ENCODE measurements at places on chromosomes 3 and 15.

DNA sequence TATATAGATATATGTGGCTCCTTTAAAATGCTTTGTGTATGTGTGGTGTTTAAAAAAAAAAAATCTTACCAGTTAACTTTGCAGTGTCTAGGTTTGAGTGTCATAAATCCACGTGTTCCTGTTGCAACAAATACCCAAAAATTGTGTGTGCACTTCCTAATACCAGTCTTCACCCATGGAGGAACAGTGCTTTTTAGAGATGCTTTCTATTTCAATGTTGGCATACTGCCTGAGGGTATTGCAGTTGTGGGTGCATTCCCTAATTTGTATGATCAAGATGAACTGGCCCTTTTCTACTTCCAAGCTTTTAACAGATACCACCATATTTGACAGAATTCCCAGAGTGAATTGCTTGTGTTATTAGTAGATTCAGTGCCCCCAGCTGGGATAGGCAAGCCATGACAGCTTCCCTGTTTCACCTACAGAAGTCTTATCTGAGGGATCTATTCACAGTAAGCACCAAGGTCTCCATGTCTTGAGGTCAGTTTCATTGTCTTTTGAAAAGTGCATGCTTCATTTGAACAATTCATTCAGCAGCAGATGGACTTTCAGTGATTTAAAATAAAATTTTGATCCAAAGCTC lies 68.9 kb upstream of the GOLGA6B start:
- peak; percentile 36 for DNase-seq

- no peak for DNase-seq
Observed at GRCh38 chr3:126021224-126021623, 52.2 kb downstream of the ROPN1B start.

DNA sequence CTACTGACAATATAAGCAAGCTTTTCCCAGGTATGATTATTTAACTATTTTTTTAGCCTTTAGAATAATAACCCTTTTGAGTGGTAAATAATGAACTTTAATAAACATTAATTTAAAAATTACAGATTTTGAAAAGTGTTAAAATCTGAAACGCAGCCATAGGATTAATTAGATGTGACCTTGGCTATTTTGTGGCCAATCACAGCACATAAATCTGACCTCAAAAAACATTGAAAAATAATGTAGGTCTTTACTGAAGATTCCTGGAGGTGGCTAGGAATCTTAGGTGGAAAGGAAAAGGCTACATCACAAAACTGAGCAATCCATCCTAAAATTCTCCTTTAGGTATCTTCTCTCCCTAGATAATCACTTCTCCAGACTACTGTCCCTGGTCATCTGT lies 18.1 kb downstream of the SCG3 start:
- no peak for DNase-seq

DNA sequence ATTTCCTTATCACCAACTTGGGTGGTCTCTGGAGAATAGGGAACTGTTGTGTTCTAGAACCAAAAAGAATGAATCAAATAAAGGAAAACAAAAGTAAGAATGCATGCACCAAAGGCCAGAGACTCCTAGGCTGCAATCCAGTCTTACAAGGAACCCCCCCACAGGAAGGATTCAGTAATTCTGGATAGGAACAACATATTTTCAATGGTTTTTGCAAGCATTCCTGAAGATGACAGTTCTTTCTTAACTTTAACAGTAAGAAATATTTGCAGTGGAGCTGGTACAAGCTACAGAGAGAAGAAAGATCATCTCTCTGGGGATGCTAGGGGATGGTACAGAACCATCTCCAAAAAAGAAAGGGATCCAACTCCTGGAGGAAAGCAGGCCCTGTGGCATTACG lies 116.2 kb upstream of the CHRM5 start:
- DNase-seq = no peak

- peak; percentile 49 for DNase-seq
Observed at GRCh38 chr15:28086175-28086703, 12.9 kb downstream of the OCA2 start.

- no peak for DNase-seq
Observed at GRCh38 chr3:34919025-34919424, 720.3 kb upstream of the ARPP21 start.

DNA sequence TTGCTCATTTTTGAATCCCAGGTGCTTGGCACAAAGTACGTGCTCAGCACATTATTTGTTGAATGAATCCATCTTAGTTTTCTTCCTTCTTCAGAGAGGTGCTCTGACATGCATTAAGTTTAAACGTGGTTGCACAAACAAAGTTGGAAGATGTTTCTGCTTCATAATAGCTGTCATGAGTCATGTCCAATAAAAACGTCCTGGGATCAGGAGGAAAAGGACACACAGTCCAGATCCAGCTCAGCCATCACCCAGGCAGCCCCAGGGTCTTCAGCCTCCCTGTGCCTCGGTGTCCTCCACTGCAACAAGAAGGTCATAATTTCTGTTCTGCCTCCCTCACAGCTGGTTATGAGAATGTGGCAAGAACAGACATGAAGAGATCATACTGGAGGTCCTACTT lies 55.4 kb downstream of the CCNL1 start:
- DNase-seq = peak; percentile 79

GRCh38 chr15:90553248-90553745 lies 23.6 kb downstream of the CRTC3 start:
- DNase-seq = peak; percentile 13

DNA sequence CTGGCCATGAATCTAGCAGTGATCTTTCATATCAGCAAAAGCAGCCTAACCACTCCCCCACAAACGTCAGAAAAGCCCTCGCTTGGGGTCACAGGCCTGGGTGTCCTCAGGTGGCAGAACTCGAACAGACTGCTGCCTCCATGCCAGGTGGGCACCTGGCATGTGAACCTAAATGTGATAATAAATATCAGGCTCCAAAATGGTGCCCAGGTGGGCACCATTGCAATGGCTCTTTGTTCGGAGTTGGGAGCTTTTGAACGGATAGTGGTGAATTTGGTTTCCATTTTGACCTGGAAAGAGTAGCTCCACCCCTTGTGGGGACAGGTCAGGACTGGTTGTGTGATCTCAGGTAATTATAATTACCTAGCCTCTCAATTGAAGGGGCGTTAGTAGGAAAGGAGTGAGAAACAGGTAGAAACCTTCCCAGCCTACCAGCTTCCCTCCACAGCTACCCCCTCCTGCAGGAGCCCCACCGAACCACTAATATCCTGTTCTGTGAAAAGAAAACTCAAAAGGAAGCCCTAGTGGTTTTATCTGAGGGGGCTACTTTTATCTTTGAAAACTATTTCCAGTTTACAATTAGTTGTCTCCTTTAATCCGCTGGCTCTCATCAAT lies 18.1 kb downstream of the MYO1E start:
- no peak for DNase-seq

GRCh38 chr3:157388976-157389375 lies 47.7 kb upstream of the PTX3 start:
- DNase-seq = peak; percentile 27

DNA sequence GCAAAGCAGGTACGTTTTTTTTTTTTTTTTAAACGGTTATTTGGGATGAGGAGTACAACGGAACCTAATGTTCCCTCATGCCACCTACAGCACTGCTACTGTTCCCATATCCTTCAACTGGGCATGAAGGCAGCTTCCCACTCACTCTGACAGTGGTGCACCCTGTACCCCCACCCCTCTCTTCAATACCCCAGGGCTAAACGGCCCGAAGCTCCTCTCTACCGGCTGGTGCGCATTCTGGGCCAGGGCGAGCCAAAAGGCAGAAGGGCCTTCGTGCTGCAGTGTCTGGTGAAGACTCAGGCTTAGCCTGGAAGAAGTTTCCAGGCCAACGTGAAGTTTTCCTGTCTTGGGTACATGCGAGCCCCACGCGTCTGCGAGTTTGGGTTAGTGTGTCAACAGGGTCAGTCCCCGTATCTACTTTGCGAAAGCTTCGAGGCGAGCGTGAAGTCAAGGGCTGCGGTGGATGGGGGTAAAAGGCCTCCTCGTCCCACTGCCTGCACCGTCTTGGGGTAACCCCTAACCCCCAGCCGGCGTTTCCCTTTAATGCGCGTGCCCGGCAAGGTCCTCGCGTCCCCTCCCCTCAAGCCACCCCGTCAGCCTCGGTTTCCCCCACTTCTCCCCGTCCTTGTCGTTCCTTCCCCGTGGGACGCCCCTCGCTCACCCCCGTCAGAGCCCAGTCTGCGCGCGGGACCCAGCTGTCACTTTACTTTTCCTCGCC lies 765 bp upstream of the UBE2E2 start:
- DNase-seq = no peak

DNA sequence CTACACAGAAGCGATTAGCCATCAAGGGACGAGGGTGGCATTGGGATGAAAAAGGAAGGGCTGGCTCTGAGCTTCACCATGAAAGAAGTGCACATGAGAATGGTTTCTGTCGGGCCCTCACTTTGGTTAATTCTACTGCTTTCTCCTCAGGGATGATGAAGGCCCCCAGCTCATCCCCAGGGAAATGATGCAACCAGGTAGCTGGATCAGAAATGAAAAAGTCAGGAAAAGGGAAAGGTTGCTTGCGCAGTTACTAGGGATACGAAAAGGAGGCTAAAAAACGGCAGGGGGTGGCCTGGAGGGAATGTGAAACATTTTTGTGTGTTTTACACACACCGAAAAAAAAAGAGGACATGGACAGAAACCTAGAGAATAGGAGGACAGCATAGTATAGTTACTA lies 1.4 kb upstream of the SLC27A2 start:
- no peak for DNase-seq

DNA sequence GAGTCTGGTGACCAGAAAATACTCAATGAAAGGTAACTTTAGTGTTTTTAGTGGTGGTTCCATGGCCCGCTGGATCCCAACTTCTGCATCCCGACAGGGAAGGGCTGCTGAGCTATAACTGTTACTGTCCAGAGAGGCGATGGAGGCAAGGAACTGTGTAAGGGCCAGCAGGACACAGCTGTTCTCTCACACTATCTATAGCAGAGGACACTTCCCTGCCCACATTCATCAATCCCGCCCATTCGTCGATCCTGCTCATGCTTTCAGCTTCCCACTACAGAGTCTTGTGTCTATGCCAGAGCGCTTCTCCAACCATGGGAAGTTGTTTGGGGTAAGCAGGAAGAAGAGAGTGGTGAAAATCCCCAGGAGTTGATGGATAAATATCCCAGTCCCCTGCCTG lies 8.4 kb downstream of the COLQ start:
- DNase-seq = no peak

GRCh38 chr3:177894081-177894728 lies 642.0 kb upstream of the KCNMB2 start:
- no peak for DNase-seq

GRCh38 chr15:69991551-69991980 lies 106.2 kb downstream of the TLE3 start:
- DNase-seq = no peak

GRCh38 chr3:65953881-65954733 lies 84.6 kb downstream of the MAGI1 start:
- DNase-seq = peak; percentile 32

- DNase-seq = no peak
Observed at GRCh38 chr15:56725386-56725785, 7.9 kb downstream of the ZNF280D start.

- DNase-seq = no peak
Observed at GRCh38 chr3:120763601-120764000, 21.1 kb downstream of the GTF2E1 start.

- no peak for DNase-seq
Observed at GRCh38 chr15:31262901-31263671, 63.5 kb upstream of the KLF13 start.

DNA sequence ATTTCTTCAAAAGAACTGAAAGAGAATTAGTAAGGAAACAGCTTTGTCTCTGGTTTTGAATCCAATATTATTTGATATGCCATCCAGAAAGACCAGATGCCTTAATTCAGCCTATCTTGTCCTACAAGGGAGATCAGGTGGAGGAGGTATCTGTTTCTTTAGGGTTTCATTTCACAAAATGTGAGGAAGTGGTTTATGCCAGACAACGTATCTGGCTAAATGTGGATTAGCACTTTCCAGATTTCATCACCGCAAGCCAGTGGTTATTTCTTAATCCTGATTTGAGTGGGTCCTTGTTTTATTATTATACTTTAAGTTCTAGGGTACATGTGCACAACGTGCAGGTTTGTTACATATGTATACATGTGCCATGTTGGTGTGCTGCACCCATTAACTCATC lies 271.1 kb downstream of the EBLN2 start:
- DNase-seq = no peak

DNA sequence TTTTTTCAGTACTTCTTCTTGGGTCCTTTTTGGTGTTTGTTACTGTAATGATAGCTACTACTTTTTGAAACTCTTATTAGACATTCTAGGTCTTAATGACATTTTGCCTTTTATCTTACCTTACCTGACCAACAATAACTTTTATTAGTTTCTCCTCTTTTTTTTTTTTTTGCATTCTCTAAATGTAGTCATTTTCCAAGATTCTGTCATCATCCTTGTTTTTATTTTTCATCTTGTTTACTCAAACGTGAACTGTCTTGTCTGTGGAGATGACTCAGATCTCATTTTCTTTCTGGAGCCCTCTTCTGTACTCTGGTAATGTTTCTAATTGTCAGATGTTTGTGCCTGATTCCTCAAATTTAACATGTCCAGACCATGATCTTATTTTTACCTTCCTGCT lies 2.9 kb downstream of the ABHD5 start:
- peak; percentile 14 for DNase-seq

GRCh38 chr3:98894791-98895576 lies 6.5 kb downstream of the DCBLD2 start:
- no peak for DNase-seq

GRCh38 chr15:74616996-74617395 lies 1.4 kb downstream of the CLK3 start:
- no peak for DNase-seq

GRCh38 chr3:46906471-46907058 lies 29.0 kb downstream of the PTH1R start:
- DNase-seq = no peak

- no peak for DNase-seq
Observed at GRCh38 chr3:47342151-47342550, 38.7 kb upstream of the PTPN23 start.

DNA sequence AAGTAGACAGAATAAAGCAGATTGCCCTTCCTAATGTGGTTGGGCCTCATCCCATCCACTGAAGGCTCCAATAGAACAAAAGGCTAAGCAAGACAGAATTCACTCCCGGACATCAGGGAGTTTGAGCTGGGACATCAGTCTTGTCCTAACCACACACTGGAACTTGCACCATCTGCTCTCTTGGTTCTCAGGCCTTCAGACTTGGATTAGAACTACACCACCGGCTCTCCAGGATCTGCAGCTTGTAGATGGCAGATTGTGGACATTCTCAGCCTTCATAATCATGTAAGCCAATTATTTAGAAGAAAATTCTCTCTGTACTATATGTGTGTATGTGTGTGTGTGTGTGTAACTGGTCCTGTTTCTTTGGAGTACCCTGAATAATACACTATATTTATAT lies 394.7 kb upstream of the LMCD1 start:
- no peak for DNase-seq

DNA sequence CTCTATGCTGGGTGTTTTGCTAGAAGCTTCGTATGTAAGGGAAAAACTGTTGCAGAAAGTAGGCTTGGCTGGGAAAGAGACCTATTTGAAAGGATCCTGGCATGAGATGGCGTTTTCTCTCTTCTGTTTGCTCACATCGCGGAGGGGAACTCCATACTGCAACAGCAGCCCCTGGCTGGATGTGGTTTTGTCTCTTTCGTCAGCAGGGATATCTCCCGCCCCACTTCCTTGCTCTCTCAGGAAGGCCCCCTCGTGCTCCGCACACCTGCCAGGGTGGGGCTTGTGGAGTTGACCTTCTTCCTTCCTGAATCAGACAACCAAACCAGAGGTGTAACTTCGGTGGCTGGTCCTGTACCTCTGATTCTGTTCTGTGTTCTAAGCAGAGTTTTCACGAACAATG lies 26.4 kb upstream of the MYZAP start:
- no peak for DNase-seq

Measured in M059J (cell line).